ENCODE measurements at places on chromosomes 6 and 20.
A peak's percentile ranks its signal among the peaks of the same experiment; 100 is the strongest.

GRCh38 chr6:136647363-136647852 is 97.2 kb upstream of the MAP7 start:
- peak; percentile 23 for DNase-seq

GRCh38 chr6:84882768-84883766 is 118.7 kb upstream of the TBX18 start:
- no peak for DNase-seq

DNA sequence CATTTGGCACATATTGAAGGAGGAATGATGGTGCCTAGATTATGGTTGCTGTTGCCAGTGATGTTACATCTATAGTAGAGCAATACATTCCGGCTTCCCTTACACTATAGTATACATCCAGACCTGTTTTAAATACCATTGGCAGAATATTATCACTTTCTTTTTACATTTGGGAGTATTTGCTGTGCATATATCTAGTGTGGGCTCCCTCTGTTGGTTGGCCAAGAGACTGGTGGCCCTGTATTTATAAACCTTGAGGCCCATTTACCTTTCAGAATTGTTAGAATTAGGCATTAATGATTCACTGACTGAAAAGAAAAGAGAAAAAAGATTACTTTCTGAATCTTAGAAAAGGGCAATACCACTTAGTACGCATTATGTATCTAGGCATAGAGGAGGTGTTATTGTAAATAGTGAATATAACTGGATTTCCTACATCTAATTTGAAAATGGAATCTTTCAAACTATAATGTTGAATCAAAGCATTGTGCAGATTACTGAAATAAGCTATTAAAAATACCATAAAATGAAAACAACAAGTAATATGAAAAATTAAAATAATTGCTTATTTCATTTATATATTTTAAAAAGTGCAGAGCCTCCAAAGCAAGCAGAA is 628.8 kb upstream of the MAN1A1 start:
- DNase-seq = no peak

GRCh38 chr6:165671222-165671768 is 8.3 kb upstream of the PDE10A start:
- DNase-seq = no peak

- peak; percentile 62 for DNase-seq
Measured at GRCh38 chr6:158047127-158047518, 65.5 kb downstream of the SYNJ2 start.

DNA sequence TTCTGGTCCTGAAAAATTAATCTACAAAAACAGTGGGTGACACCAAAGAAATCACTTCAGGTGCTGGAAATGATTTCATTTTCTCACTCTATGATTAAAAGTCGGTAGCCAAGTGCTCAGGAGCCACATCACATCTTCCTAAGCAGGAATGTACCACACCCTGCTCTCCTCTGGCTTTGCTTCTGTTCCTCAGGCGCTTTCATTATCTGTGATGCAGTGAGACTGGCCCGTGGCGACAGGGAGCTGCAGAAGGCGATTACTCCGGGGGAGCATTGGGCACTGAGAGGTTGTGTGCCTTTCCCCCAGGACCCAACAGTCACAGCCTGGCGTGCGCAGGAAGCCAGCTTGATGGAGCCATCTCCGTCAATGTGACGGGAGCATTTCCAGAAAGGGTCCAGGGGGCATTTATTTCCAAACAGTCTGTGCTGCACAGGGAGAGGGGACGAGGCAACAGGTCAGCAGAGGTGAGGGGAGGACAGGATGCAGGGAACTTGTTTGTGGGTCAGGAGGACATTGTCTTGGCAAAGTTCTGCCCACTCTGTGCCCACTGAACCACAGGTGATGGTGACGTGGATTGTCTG is 5.6 kb upstream of the ZNF831 start:
- DNase-seq = no peak

DNA sequence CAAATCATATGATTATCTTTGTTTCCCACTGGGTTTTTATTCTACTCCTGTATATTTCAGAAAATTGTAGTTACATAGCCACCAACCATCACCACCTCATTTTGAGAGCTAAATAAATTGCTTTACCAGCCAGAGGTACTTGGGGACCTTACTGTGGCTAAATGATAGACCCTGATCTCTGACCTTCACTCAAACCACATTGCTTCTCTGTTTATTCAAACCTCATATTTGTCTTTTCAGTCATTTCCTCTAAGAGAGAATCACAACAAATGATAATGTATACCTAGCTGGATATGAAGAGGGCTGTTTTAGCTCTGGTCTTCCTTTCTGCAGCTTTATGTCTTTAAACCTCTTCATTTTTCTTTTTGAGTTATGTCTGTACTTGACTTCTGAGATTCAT is 142.8 kb downstream of the ADGB start:
- no peak for DNase-seq

GRCh38 chr6:56963043-56963442 is 8.1 kb downstream of the BEND6 start:
- DNase-seq = no peak

GRCh38 chr20:32621891-32622584 is 36.9 kb upstream of the NOL4L start:
- DNase-seq = no peak

- no peak for DNase-seq
Measured at GRCh38 chr6:28607990-28608389, 82.3 kb downstream of the GPX5 start.

- DNase-seq = no peak
Measured at GRCh38 chr6:118963003-118963402, 28.0 kb upstream of the MCM9 start.

- DNase-seq = no peak
Measured at GRCh38 chr6:26330859-26331217, 34.2 kb upstream of the BTN3A2 start.

Data from stimulated activated CD4-positive, alpha-beta T cell treated with anti-CD3 and anti-CD28 coated beads, Interleukin-1b, Interleukin-23, amount 100 ng/mL, for 4 hours (primary cell).